Left lung (tissue), 14 donors: ENCODE measurements at places on chromosomes 1 and 21. TPM values are rescaled to one million over a fixed set of nuclear protein-coding genes. Genes with fewer than 3 reads are reported as not detected.

The MAGOH gene
- 31.8 TPM for total RNA-seq

The ZBTB8A gene
- total RNA-seq: 9.8 TPM

The RIMS3 gene
- 4.4 TPM for total RNA-seq

DNA sequence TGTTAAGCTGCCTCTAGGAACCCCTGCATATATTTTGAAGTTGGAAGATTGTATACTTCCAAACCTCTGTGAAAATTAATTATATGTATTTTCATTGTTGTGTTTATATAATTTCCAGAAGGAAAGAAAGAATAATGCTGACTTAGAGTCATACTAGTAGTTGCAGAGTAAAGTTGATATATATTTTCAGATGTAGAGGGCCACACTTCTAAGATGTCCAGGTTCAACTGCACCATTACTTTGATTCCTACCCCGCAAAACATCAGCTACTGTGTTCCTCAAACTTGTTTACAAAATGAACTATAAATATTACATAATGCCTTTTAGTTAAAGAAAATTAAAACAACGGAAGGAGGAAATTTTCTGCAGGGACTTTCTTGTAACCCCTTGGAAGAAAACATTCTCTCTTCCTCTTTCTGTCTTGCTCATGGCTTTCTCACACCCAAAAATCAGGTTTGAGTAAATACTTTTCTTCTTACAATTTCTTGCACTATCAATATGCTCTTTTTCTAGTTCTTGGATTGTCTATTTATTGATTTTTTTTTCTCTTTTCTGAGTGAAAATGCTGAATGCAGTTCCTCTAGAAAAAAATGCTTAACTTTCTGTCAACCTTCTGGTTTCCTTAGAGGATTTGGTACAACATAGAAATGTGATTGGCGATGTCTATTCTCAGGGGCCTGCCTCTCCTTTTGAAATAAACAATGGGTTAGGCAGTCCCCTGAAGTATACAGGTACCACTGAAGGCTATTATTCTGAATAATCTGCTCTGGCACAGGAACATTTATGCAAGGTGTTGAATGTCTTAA is 867.8 kb downstream of the TTLL7 start:
- no peaks in the 10 kb centered on the region for H3K36me3 ChIP-seq
- H3K4me3 ChIP-seq: no peak overlapping the region
- no peaks in the 10 kb centered on the region for H3K27me3 ChIP-seq
- DNase-seq: no peak
- no peaks in the 10 kb centered on the region for H3K4me1 ChIP-seq
- H3K27ac ChIP-seq: no peak overlapping the region

- H3K4me3 ChIP-seq: no peak overlapping the region
- no peaks in the 10 kb centered on the region for H3K27me3 ChIP-seq
- no peaks in the 10 kb centered on the region for H3K36me3 ChIP-seq
- H3K4me1 ChIP-seq: peaks cover 97% of the 10 kb centered on the region
- no peak for DNase-seq
Observed at GRCh38 chr1:226660410-226661182, 78.5 kb downstream of the ITPKB start.

GRCh38 chr1:101008229-101008834 is 17.3 kb downstream of the DPH5 start:
- H3K27me3 ChIP-seq: no peaks in the 10 kb centered on the region
- no peaks in the 10 kb centered on the region for H3K36me3 ChIP-seq
- DNase-seq: no peak
- H3K4me3 ChIP-seq: no peak overlapping the region
- H3K4me1 ChIP-seq: peaks cover 37% of the 10 kb centered on the region

- no peak overlapping the region for H3K27ac ChIP-seq
- no peak overlapping the region for H3K4me3 ChIP-seq
- no peaks in the 10 kb centered on the region for H3K4me1 ChIP-seq
- no peak for DNase-seq
- no peaks in the 10 kb centered on the region for H3K36me3 ChIP-seq
- H3K27me3 ChIP-seq: no peaks in the 10 kb centered on the region
Observed at GRCh38 chr1:52180176-52180575, 38.3 kb downstream of the ZFYVE9 start.

DNA sequence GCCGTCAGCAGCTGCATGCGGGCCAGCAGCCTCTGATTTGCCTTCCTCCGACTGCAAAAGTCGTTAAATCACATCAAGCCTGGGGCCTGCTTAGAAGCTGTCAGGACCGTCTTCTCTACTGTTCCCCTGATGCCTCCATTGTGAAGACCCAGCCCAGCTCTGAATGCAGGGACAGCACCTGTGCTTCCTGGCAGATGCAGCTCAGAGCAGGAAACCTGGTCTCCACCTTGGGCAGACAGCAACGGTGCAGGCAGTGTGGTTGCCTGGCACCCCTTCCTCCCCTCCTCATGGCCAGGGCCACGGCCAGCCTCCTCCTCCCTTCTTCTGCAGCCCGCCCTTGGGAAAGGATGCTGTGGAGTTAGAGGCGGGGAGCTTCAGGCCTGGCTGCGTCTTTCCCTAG is 92.3 kb upstream of the COL6A1 start:
- H3K4me1 ChIP-seq: peaks cover 12% of the 10 kb centered on the region
- H3K27ac ChIP-seq: no peak overlapping the region
- no peak overlapping the region for H3K4me3 ChIP-seq
- peak; percentile 49 for DNase-seq
- H3K36me3 ChIP-seq: no peaks in the 10 kb centered on the region
- no peaks in the 10 kb centered on the region for H3K27me3 ChIP-seq

DNA sequence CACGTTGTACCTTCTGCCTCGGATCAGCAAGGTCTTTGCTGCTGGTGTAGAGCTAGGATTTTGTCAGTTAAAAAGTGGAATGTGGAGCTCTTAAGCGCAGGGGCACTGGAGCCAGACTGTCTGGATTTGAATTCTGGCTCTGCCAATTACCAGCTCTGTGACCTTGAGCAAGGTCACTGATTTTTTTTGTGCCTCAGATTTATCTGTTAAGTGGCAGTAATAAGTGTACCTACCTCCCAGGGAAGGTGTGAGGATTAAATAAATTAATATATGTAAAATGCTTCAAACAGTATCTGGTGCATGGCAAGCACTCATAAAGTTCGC is 40.3 kb downstream of the UBE2U start:
- no peak overlapping the region for H3K4me3 ChIP-seq
- no peaks in the 10 kb centered on the region for H3K27me3 ChIP-seq
- H3K27ac ChIP-seq: no peak overlapping the region
- H3K4me1 ChIP-seq: no peaks in the 10 kb centered on the region
- H3K36me3 ChIP-seq: no peaks in the 10 kb centered on the region

DNA sequence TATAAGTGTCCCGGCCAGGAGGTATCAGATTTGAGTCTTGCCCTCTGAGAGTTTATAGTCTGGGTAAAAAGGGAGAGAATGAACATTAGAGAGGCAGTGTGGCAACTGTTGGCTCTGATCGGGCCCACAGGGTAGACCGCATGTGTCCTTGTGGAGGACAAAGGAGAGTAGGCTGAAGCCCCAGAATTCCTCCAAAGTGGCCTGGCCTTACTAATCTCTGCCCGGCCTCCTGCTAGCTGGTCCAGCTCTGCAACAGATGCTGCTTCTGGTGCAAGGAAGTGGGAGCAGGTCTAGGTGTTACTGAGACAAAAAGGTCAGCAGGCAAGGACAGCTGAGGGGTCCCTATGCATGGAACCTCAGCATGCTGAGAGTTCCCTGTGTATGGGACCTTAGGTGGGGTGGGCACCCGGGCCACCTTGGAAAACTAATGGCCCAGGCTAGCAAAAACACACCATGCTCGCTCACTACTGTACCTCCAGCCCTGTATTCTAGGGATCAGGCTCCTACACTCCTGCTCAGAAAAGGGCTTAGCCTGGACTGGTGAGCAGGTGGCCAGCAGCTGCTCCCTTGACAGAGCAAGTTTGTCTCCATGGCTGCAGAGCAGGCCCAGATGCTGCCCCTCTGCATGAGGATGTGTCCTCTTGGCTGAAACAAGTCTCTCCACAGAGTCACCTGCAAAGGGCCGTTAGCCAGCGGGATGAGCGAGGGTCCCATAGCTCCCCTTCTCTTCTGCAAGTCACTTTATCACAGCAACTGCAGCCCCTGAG is 30.3 kb upstream of the RGS16 start:
- no peak overlapping the region for H3K27ac ChIP-seq
- H3K36me3 ChIP-seq: no peaks in the 10 kb centered on the region
- DNase-seq: no peak
- no peaks in the 10 kb centered on the region for H3K27me3 ChIP-seq
- H3K4me3 ChIP-seq: no peak overlapping the region
- no peaks in the 10 kb centered on the region for H3K4me1 ChIP-seq

DNA sequence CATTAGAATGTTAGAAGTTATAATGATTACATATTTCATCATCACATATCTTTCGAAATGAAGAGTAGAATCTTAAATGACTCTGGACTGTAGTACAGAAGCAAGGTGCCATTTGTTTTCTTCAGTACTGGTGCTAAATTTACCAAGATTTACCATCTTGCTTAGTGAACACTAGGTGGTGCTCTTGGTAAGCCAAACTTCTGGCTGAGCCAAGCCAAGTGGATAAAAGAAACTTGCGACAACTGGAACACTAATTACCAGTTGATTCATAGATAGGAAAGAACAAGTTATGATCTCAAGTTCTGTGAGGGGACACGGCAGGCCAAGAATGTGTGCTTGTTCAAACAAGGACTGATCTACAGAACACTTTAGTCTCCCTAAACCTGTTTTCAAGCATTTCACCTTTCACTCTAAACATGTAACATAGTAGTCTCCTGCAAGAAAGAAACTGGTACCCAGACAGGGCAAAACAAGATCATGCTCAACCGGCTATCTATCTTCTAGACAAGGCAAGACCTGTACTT is 19.8 kb downstream of the SPRTN start:
- H3K4me1 ChIP-seq: no peaks in the 10 kb centered on the region
- no peaks in the 10 kb centered on the region for H3K27me3 ChIP-seq
- no peak overlapping the region for H3K4me3 ChIP-seq

DNA sequence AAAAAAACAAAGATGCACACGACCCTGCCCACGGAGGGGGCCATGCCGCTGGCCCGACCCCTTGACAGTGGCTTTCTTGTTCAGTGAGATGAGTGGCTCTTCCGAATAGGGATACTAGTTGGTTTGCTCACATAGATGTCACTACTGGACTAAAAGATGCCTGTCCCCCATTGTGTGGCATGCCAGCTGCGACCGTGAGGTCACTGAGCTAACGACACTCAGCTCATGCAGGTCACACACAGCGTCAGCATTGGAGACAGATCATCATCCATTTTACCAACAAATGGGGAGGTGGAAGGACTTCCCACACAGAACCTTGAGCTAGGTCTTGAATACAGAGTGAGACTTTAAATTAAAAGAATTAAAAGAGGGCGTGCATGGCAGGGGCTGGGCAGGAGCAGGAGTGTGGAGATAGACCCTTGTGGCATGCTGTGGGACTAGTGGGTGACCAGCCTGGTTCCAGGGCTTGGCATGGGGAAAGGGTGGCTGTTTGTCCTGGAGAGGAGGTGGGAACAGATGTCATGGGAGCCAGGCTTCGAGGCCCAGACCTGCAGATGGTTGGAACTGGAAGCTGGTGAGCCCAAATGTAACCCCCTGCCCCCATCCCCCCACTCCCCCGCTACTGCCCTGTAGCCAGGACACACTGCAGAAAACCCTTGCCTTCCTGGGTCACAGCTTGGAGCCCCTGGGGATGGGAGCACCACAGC is 12.4 kb downstream of the SLC1A7 start:
- peaks cover 4% of the 10 kb centered on the region for H3K4me1 ChIP-seq
- no peak overlapping the region for H3K27ac ChIP-seq
- DNase-seq: no peak
- H3K27me3 ChIP-seq: no peaks in the 10 kb centered on the region
- no peaks in the 10 kb centered on the region for H3K36me3 ChIP-seq
- no peak overlapping the region for H3K4me3 ChIP-seq
